Stimulated activated CD4-positive, alpha-beta T cell treated with anti-CD3 and anti-CD28 coated beads, Interleukin-2, amount 100 ng/mL, for 24 hours (primary cell): ENCODE measurements at places on chromosomes 16 and 17.

GRCh38 chr17:64355536-64356303 is 34.9 kb downstream of the PECAM1 start:
- no peak for DNase-seq

DNA sequence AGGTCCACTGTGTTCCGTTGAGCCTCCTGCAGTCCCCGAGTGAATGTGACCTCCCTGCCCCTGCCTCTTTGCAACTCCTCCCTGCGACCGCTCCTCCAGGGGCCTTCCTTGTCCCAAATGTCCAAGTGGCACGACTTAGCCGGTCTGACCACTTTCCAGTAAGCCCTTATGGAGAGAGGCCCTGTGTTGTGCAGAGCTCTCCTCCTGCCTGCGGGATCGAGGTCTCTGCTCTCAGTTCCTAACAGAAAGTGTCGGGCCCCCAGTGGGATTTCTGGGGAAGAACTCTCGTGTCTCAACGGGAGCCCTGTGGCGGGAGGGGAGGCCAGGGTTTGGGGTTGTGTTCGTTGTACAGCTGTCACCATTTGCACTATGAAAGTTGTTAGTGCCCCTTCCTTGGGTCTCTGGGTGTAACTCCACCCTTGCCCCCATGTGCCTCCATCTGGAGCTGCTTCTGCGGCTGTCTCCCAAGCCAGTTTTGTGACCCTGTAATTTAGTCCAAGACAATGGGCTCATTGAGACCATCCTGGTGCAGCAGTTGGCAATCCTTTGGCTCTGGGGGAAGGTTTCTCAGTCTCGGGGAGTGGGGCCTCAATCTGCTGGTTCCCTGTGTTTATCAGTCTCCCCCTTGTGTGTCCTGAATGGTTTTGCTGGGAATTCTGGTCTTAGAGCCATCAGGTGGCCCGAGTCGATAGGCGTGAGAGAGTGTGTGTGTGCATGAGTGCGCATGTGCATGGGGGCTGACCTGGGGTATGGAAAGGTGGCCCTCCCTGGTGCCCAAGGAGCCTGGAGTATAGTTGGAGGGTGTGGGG is 234.5 kb downstream of the SEC14L1 start:
- peak; percentile 24 for DNase-seq

- DNase-seq: peak; percentile 83
These were observed 2.6 kb upstream of the GRIN2C start for GRCh38 chr17:74862108-74862901.

DNA sequence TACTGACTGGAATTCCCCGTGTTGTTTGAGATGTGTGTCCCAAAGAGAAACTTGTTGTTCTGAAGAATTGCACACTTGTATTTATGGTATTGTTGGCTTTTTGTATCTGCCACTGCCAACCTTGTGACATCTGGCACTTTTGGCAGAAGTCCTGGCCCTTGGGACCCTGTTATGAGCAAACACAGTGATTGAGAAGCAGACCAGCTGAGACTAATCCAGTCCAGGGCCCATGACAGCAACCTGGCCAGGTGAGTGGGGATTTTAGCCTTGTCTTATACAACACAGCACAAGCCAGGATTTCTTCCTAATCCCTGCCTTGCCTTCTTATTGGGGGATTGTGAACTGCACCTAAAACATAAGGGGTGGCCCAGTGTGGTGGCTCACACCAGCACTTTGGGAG is 80.0 kb downstream of the NTN1 start:
- no peak for DNase-seq

DNA sequence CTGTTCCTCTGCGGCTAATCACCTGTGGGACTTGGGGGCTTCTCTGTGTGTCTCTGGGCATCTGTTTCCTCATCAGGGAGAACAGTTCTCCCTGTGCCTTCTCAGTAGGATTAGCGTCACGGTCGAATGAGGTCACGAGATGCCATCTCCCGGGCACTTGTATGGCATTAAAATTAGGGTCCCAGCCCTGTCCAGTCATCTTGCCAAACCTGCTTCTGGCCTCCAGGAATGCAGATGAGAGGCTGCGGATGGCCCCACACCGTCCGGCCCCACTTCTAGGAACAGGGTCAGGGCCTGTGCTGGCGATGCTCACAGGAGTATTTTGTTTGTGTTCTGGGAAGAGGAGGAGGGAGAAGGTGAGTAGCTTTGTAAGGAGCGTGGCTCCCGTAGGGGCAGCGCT is 58.5 kb downstream of the OR1D5 start:
- DNase-seq: no peak

- DNase-seq: no peak
These were observed 6.1 kb downstream of the DBNDD1 start for GRCh38 chr16:90012991-90013745.

GRCh38 chr16:19497176-19497575 is 24.7 kb downstream of the GDE1 start:
- DNase-seq: no peak

- no peak for DNase-seq
These were observed 378.3 kb downstream of the CDH13 start for GRCh38 chr16:83004868-83005652.

DNA sequence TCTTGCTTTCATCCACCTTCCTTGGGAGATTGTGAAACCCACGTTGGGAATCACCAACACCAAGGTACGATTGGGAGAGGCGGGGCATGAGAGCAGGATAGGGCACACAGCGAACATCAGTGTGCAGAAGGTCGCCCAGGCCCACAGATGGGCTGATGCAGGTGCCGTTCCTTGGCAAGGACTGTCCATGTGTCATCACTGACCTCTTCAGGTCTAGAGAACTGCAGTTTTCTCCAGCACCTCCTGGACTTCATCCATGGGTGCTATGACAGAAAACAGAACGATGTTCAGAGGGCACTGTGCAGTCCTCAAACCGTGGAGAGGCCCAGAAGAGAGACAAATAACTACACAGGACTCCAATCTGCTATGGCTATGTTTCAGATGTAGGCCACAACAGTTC is 23.9 kb upstream of the TAT start:
- no peak for DNase-seq

DNA sequence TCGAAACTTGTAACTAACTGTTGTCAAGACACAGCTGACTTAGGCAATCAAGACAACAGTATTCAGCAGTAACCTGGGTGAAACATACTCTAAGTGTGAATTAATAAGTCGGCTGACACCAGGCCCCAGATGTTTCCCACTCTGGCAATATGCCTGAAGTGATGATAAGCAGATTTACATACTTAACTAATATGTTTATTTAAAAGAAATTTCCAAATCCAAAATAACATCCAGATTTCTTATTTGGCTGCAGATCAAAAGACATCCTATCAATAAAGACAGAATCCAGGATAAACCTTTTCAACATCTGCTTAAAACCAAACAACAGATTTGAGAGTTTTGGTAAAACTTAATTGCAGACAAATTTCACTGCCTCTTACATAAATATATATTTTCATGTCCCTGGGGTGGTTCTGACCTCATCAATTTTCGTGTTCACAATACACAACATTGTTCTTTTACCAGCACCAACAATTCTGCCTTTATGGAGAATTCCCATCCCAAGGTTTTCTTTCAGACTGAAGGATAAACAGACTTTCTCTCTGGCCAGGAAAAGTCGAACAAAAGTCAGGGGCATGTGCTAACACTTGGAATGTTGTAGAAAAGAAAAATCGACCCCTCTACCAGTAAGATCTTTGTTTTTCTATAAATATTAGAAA is 45.1 kb upstream of the TOX3 start:
- DNase-seq: no peak

GRCh38 chr16:21300309-21301167 is 22.4 kb upstream of the CRYM start:
- peak; percentile 74 for DNase-seq
